Pancreas (tissue), 10 donors: ENCODE measurements at places on chromosomes 2 and 18. TPM values are rescaled to one million over a fixed set of nuclear protein-coding genes. Genes with fewer than 3 reads are reported as not detected.

- DNase-seq: no peak
- no peak overlapping the region for H3K27ac ChIP-seq
- H3K27me3 ChIP-seq: no peaks in the 10 kb centered on the region
- no peaks in the 10 kb centered on the region for H3K36me3 ChIP-seq
- no peaks in the 10 kb centered on the region for H3K4me1 ChIP-seq
Measured at GRCh38 chr2:162025121-162025911, 48.7 kb downstream of the DPP4 start.

DNA sequence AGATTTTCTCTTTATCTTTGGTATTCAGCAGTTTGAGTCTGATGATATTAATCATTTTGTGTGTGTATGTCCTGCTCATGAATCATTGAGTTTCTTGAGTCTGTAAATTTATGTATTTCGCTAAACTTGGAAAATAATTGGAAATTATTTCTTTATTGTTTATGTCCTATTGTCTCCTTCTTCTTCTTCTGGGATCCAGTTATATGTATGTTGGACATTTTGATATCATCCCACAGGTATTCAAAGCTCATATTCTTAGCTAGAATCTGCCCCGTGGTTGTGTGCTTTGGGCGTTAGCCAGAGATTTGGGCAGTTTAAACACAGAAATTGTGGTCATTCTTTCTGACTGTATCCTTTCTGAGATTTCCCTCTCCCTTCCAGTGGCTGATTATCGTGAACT is 243.0 kb upstream of the SPRED2 start:
- H3K4me1 ChIP-seq: no peaks in the 10 kb centered on the region
- H3K4me3 ChIP-seq: no peak overlapping the region
- DNase-seq: no peak

- H3K27ac ChIP-seq: no peak overlapping the region
- no peaks in the 10 kb centered on the region for H3K36me3 ChIP-seq
- DNase-seq: no peak
- no peak overlapping the region for H3K4me3 ChIP-seq
Measured at GRCh38 chr18:50563376-50563775, 3.5 kb downstream of the MAPK4 start.

DNA sequence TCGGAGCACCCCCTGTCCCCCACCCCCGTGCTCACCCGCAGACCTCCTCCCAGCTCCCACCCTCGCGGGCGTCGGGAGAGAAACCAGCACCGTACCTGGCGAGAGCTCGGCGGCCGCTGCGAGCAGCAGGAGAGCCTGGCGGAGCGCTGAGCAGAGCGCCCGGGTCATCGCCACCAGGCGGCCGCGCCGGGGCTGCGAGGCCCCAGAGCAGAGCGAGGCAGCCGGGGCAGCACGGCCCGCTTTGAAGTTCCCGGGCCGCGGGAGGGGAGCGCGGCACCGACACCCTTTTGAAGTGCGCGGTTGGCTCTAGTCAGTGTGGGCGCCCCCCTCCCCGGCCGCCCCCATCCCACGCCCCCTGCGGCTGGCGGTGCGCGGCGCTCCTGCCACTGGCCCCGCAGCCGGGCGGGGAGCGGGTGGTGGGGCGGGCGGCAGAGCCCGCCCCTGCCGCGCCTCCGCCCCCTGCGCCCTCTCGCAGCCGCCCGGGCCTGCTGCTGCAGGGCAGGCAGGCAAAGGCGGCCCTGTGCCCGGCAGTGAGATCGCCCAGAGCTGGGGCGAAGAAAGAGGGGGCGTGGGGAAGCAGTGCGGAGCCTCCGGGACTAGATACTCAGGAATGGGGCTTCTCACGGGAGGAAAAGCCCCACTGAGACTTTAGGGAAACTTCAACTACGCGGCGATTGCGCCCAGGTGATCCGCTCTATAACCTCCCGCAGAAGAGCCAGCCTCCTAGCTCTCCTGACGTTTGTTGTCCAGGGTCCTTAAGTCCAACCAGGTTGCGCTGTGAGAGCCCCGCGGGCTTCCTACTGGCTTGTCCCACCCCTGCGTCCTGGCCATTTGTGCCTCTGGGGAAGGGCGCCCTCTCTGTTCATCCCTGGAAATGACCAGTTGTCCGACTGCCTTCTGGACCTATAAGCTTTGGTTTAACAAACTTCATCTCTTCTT is at the start of gene ACVR1C:
ACVR1C (minus strand) TSS at position 388 of the 939 bp plus-strand sequence; CDS start at position 168, 220 bp downstream.
- peak within 1 kb of the TSS; percentile 83 for H3K27ac ChIP-seq
- DNase-seq: peak; percentile 84
- H3K36me3 ChIP-seq: no peaks in the 10 kb centered on the region
- no peaks in the 10 kb centered on the region for H3K27me3 ChIP-seq

DNA sequence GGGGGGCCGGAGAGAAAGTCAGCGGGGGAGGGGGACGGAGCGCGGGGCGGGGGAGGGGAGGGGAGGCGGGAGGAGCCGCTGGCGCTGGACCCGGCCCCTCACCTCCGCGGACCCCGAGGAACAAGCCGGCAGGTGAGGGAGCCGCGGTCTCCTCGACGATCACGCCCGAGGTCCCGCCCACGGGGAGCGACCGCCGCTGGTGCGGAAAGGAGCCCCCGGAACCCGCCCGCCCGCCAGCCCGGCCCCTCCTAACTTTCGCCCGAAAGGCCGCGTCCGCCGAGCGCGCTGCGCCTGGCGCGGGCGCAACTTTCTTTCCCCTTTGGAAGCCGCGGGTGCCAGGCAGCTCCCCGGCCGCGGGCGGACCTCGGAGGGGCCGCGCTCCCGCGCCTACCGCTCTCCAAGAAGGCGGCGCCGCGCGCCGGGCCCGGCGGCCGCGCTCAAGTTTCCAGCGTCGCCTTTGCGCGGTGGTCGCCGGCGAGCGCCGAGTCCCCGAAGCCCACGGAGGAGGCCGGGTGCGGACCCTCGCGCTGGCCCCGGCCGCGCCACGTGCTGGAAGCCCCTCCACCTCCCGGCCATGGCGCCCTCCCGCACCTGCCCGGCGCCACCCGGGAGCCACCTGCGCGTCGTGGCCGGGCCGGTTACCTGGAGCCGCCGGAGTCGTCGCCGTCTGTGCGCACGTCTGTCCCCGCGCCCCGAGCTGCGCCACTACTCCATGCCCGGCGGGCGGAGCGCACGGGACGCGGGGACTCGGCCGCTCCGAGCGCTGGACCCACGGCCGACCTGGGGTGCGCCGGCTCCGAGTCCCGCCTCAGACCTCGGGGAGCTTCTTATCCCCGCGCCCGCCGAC is at the start of gene ALKAL2:
ALKAL2 (minus strand) TSS at position 181 of the 847 bp plus-strand sequence. CDS start 256 bp downstream, outside the sequence.
- peak within 1 kb of the TSS; percentile 49 for H3K4me3 ChIP-seq
- peak; percentile 78 for DNase-seq
- peak within 1 kb of the TSS; percentile 88 for H3K27ac ChIP-seq
- no peaks in the 10 kb centered on the region for H3K27me3 ChIP-seq
- peaks cover 1% of the 10 kb centered on the region for H3K36me3 ChIP-seq

- peak overlapping the region; percentile 61 for H3K27ac ChIP-seq
- no peaks in the 10 kb centered on the region for H3K36me3 ChIP-seq
- no peaks in the 10 kb centered on the region for H3K27me3 ChIP-seq
- DNase-seq: no peak
- H3K4me3 ChIP-seq: no peak overlapping the region
Measured at GRCh38 chr18:12006488-12006840, 25.2 kb downstream of the IMPA2 start.

DNA sequence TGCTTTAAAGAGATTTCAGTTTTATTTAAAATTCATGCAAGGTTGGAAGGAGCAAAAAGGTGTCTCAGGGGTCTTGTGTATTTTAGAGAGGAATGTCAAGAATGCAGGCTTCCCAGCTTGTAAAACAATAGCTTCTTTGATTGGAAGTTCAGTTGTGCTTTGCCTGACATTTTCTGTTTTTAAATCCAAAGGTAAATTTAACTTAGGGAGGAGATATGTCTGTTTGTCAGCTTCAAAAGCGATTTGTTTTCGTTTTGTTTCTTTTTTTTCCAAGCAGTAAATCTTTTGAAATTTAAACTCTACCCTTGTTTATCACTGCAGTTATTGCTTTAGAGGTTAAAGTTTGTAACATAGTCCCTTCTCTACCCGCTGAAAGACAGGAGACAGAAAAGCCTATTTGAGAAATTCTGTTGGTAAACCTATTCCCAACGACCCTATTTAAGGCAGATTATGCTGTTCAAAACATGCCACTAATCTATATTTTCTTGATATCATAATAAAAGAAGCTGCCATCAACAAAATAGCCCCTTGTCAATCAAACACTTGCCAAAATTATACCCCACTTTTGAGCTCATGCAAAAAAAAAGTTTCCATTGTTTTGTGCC is 639.6 kb downstream of the IRS1 start:
- no peak overlapping the region for H3K4me3 ChIP-seq
- no peaks in the 10 kb centered on the region for H3K36me3 ChIP-seq
- no peaks in the 10 kb centered on the region for H3K4me1 ChIP-seq

DNA sequence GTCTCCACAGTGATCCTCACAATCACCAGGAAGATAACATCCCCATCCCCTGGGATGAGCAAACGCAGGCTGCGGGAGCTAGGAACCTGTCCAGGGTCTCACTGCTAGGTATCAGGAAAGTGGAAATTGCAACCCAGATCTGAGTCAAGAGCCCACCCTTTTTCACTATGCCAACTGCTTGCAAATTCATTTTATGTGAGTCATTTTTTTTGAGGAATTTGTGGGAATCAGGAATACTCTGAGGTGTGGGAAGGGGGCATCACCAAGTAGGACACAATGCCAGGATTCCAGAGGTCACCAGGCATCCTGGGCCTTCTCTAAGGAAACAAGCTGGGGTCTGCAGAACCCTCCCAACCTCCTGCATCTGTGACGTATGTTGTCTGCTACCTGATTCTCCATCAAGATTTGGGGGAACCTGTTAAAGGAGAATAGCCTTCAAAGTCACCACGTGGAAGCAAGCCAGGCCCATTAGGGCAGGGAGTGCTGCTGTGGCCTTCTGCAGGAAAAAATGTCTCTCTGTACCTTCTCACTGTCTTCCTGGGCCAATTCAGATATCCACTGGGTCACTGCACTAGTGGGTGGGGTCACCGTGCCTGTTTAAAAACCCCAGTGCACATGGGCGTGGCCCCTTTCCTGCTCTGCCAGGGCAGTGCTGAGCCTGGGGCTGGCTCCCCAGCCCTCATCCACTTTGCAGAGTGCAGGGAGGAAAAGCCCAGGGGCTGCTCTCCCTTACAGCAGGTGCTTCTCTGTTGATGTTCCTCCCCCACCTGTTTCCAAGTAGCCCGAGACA is 50.2 kb downstream of the MCFD2 start:
- no peak for DNase-seq
- H3K27me3 ChIP-seq: no peaks in the 10 kb centered on the region
- no peaks in the 10 kb centered on the region for H3K36me3 ChIP-seq
- H3K4me1 ChIP-seq: no peaks in the 10 kb centered on the region
- H3K4me3 ChIP-seq: no peak overlapping the region

DNA sequence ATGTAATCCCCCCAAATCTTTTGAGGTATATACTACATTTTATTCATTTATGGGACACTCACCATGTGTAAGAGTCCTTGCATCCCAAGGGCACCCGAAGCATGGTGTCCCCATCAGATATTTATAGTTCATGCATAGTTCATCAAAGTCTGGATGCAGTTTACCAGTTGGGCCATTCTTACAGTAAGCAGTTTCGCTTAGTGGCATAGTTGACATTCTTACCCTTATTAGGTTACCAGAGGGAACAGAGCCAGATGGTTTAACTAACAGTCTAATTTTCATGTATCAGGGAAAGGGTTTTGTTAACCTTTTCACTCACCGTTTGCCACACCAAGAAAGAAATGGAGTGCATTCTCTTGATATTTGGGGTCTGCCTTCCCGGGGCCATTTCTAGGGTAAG is 7.1 kb downstream of the ZNF407 start:
- H3K27ac ChIP-seq: no peak overlapping the region
- no peaks in the 10 kb centered on the region for H3K27me3 ChIP-seq
- no peak for DNase-seq
- no peaks in the 10 kb centered on the region for H3K36me3 ChIP-seq
- no peak overlapping the region for H3K4me3 ChIP-seq
- no peaks in the 10 kb centered on the region for H3K4me1 ChIP-seq

- no peak for DNase-seq
- no peak overlapping the region for H3K27ac ChIP-seq
- H3K36me3 ChIP-seq: no peaks in the 10 kb centered on the region
- H3K4me1 ChIP-seq: no peaks in the 10 kb centered on the region
- H3K27me3 ChIP-seq: no peaks in the 10 kb centered on the region
Measured at GRCh38 chr2:176038694-176039093, 36.6 kb upstream of the LNPK start.

- DNase-seq: no peak
- H3K4me1 ChIP-seq: peaks cover 23% of the 10 kb centered on the region
- no peaks in the 10 kb centered on the region for H3K36me3 ChIP-seq
- H3K4me3 ChIP-seq: no peak overlapping the region
- no peaks in the 10 kb centered on the region for H3K27me3 ChIP-seq
- H3K27ac ChIP-seq: no peak overlapping the region
Measured at GRCh38 chr2:168180914-168181313, 66.5 kb downstream of the STK39 start.

The MATN3 gene
- total RNA-seq: 0.25 TPM

The CAPG gene
- total RNA-seq: 10.9 TPM

The GNLY gene
- total RNA-seq: 0.75 TPM

The SLC14A1 gene
- 1.9 TPM for total RNA-seq

The QPCT gene
- total RNA-seq: 1.7 TPM

The WDR7 gene
- 11.8 TPM for total RNA-seq
